ENCODE measurements at places on chromosomes 13 and 19.

DNA sequence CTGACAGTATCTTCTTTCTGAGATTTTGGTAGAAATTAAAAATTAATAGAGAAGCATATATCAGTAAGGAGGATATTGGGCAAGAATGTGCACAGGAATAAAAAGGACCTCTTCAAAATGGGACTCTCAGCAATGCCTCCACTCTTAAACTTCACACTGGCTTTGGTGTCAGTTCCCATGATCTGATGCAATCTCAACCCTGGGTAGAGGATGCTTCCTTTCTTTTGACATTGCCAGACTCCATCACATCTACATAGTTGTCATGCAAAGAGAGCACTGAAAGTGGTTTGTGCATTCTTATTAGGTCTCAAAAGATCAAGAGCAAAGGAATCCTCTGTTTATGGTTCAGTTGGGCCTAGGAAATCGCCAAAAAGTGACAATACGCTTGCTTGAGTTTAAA, 26.3 kb downstream of the STARD13 start:
- DNase-seq: no peak

GRCh38 chr13:35716729-35717128, 240.2 kb upstream of the MAB21L1 start:
- DNase-seq: no peak

DNA sequence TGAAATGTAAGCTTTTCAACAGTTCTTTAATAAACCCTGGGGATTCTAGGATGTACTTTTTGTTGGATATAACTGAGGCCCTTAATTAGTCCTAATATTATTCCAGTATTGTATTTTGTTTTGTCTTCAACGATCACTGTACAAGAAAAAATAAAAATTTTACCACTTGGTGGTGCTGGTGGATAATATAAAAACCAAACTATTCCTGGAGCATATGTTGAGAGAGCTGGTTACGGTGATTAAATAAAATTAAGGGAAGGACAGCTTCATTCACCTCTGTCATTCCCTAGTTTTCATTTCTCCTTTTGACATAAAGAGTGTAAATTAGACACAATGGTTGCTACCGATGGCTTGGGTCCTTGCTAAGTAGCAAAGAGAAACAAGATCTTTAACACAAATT, 598.6 kb upstream of the PCDH20 start:
- DNase-seq: no peak

- DNase-seq: peak; percentile 87
Observed at GRCh38 chr19:6108721-6109633, 1.3 kb downstream of the RFX2 start.

DNA sequence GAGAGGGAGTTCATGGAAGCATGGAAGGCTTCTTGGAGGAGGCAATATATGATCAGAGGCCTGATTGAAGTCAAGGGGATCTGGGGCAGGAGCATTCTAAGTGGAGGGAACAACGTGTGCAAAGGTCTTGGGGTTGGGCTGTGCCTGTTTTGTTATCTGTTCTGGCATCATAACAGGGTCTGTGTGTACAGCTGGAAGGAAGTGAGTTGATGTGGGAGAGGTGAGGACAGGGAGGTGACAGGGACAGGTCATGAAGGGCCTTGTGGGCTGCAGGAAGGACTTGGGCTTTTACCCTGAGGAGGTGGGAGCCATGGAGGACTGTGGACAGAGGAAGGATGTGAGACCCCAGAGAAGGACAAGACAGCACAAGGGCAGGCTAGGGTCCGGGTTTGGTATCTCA, 1.2 kb upstream of the NFILZ start:
- no peak for DNase-seq

DNA sequence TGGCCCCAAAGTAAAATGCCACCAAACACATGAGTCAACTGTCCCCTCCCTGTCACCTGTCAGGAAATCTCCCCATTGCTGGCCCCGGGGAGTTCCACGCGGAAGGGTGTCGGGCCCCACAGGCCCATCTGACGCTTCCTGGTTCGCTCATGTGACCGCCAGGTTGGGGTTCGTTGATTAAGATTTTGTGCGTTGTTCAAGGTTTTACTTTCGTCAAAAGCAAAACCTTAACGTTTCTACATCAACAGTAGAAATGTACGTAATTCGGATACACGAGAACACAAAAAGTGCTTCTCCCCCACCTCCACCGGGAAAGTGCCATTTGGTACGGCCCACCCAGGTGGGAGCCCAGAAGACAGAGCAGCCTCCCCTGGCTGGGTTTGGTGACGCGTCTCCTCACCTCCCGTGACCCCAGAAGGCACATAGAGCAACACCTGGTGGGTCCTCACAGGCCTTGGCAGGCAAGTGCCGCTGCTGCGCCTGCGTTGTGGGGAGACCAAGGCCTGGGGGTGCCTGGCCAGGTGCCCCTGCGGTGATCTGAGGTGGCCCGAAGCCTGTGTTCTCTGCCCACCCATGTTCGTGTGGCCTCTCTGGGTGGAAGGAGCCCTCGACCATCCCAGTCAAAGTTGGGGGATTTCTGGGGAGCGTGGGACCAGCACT, 161.6 kb downstream of the KDM4B start:
- no peak for DNase-seq

- DNase-seq: peak; percentile 55
Observed at GRCh38 chr13:21240586-21240985, 64.1 kb downstream of the MRPL57 start.

DNA sequence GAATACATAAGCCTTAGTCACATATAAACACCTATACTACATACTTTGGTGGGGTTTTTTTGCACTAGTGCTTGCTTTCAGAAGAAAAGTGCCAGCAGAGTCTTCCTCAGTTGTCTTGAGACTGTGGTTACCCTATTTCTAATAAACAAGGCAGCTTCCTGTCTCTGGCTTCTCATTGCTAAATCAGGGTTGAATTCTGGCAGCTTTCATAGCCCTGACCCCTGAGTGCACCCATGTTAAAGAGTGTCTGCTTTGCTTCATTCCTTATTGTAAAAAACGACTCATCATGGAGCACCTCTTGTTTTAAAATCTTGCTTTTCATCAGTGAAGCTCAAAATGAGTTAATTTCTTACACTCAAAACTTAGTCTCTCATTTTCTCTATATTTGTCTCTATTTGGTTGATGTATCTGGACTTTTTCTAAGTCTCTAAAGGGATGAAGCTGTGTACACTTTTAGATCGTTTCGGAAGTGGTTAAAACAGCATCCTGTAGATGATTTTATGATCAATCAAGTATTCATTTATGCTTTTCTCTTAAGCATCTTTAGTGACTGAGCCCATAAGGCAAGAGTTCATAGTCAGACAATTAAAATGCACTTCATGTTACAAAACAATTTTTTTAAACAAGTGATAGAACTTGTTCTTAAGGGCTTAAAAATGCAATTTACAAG, 72.1 kb downstream of the KLF12 start:
- peak; percentile 67 for DNase-seq

DNA sequence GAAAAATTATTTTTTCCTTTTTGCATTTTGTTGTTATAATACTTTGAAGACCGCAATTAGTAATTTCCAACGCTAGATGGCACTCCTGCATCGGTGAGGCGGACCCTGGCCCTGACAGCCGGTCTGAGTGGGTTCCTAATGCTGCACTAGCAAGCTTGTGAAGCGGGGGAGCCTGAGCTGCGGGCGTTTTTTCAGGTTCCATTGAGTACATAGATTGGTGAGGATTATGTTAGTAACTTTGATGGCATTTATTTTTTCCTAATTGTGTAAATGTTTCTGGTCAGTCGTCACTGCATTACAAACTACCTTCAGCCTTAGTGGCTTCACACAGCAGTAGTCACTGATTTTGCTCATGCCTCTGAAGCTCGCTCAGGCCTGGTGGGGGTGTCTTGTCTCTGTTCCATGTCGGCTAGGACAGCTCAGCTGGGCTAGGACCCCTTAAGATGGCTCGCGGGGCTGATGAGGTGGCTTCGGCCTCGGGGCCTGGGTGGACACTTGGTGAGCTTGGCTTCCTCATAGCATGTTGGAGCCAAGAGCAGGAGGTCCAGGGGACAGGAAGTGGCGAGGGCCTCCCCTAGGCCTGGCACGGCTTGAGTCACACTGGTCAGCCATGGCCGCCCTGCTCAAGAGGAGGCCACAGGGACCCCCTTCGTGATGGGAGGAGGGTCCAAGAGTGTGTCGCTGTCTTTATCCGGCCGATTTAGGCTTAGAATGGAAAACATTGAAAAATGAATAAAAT, 25.0 kb downstream of the ERCC5 start:
- DNase-seq: peak; percentile 64

- DNase-seq: peak; percentile 56
Observed at GRCh38 chr19:12938779-12939601, 581 bp downstream of the CALR start.

GRCh38 chr13:66528180-66528579, 702.0 kb downstream of the PCDH9 start:
- no peak for DNase-seq

GRCh38 chr13:99634672-99635071, 133.4 kb downstream of the TM9SF2 start:
- DNase-seq: no peak

DNA sequence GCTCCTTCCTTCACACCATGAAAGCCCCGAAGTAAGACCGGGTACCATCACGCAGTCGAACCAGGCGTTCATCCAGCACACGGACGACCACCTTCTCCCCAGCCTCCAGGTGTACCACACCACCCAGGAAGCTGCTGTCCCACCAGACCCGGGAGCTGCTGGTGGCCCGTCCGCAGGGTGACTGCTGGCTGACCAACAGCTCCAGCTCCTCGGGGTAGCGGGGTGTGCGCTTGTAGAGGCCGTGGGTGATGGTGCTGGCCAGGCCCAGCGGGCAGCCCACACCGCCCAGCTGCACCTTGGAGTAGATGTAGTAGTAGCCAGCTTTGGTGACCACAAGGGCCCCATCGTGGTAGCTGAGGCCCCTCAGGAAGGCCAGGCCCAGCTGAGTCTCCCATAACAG, 5.0 kb downstream of the TNFSF14 start:
- no peak for DNase-seq

- DNase-seq: no peak
Observed at GRCh38 chr19:50827476-50827875, 3.9 kb upstream of the KLK1 start.

GRCh38 chr13:50529154-50529882, 314.2 kb downstream of the DLEU7 start:
- DNase-seq: peak; percentile 95

DNA sequence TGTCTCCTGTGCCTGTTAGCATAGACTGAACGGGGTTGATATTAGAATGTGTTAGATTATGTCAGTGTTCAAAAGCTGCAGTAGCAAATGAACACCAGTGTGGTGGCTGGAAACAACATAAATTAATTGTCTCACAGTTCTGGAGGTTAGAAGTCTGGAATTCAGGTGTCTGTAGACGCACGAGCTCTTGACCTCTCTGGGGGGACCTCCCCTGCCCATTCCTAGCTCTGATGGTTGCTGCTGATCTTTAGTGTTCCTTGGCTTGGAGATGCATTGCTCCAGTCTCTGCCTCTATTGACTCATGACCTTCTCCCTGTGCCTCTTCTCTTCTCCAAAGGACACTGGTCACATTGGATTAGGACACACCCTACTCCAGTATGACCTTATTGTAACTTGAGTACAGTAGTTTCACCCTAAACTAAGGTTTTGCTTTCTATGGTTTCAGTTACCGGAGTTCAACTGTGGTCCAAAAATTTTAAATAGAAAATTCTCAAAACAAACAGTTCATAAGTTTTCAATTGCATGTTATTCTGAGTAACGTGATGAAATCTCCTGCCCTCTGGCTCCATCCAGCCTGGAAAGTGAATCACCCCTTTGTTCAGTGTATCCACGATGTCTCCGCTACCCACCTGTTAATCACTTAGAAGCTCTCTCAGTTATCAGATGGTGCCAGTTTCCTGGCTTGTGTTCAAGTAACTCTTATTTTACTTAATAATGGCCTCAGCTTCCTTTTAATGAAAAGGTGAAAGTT, 273.2 kb downstream of the MYO16 start:
- no peak for DNase-seq

- peak; percentile 91 for DNase-seq
Observed at GRCh38 chr13:40549500-40550094, 116.8 kb downstream of the FOXO1 start.

- DNase-seq: no peak
Observed at GRCh38 chr13:41938918-41939317, 22.0 kb downstream of the VWA8 start.

GRCh38 chr13:110201114-110201513, 105.8 kb downstream of the COL4A1 start:
- DNase-seq: no peak

DNA sequence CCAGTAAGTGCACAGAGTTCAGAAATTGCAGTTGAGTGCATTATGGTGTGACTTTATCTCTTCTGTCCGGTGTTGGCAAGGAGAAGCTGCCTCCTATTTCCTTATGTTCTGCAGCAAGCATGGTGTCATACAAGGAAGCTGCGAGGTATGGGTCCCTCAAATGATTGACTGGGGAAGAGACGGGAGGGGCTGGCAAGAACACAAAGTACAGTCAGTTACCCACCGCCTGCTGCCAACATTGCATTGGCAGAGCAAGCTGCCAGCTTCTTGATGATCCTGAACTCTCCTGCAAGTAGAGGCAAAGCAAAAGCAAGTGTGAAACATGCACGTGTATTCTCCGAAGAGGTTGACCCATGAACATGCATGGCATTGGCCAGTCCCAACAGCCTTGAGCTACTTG, 1013.6 kb downstream of the UQCRFS1 start:
- no peak for DNase-seq

GRCh38 chr19:58513213-58513693, 1.5 kb upstream of the SLC27A5 start:
- no peak for DNase-seq

GRCh38 chr13:37023871-37024270, 23.3 kb downstream of the EXOSC8 start:
- peak; percentile 11 for DNase-seq

DNA sequence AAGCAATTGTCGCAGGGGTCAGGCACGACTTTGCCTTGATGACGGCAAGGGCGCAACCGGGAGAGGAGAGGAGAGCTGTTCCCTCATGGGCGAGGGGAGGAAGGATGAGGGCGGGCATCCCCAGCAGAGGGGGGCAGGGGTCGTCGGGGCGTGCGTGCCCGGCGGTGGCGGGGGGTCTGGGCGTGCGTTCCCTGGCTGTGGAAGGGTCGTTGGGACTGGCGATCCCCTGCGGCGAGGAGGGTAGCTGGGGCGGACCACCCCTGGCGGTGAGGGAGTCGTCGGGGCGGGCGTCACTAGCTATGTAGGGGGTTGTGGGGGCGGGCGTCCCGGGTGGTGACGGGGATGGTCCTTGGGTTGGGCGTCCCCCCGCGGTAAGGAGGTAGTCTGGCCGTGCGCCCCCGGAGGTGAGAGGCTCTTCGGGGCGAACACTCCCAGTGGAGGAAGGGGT, 1.7 kb downstream of the COMP start:
- no peak for DNase-seq

- no peak for DNase-seq
Observed at GRCh38 chr19:40253611-40254092, 27.2 kb upstream of the CCNP start.

GRCh38 chr19:13091400-13092157, 11.1 kb downstream of the LYL1 start:
- DNase-seq: peak; percentile 96

GRCh38 chr13:95298971-95299621, 2.2 kb downstream of the ABCC4 start:
- DNase-seq: peak; percentile 70

DNA sequence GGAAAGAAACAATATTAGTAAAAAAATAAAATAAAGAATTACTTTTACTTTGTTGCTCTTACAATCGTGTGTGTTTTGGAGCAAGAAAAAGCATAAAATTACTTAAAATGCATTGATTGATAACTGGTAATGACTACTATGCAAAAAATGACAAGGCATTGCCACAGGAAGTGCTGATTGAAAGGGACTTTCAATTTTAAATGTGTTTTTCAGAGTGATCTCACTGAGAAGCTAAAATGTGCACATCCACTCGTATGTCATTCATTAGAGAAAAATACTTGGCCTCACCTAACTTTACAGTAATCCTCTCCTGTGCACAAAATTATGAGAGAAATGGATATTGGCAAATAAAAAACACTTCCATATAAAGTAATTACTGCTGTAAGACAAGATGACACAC, 934.9 kb downstream of the SLITRK6 start:
- no peak for DNase-seq
